Left lobe of liver (tissue), 2 donors: ENCODE measurements at places on chromosomes 4 and X.
A peak's percentile ranks its signal among the peaks of the same experiment; 100 is the strongest.

DNA sequence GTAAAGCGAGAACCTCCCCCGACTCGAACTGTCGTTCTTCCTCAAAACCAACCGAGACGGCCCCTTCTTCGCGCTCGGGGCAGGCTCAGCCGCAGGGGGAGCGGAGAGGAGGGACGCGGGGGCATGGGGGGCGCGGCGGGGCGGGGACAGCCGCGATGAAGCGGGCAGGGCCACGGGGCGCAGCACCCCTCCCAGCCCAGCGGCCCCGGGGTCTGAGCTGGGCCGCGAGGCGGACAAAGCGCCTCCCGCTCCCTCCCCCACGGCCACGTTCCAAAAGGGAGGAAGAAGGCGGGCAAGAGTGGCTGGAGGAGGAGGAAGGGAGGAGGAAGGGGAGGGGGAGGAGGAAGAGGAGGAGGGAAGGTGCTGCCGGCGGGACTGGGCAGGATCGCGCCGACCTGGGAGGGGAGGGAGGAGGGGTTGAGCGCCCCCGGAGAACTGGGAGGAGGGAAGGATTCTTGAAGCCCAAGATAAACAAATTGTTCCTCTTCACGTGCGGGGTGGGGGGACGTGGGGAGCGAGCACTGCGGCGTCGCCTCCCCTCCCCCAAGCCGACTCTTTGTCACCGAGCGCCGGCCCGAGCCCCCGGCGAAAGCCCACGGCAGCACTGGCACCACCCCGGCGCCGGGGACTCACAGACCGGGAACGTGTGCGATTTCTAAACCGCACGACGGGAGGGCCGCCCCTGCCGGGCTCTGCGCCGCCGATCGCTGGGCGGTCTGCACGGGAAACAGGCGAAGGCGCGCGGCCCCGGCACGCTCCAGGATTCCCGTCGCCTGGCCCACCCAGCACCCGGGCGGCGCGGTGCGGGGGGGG lies 2.9 kb downstream of the MAML3 start:
- peak; percentile 96 for DNase-seq

DNA sequence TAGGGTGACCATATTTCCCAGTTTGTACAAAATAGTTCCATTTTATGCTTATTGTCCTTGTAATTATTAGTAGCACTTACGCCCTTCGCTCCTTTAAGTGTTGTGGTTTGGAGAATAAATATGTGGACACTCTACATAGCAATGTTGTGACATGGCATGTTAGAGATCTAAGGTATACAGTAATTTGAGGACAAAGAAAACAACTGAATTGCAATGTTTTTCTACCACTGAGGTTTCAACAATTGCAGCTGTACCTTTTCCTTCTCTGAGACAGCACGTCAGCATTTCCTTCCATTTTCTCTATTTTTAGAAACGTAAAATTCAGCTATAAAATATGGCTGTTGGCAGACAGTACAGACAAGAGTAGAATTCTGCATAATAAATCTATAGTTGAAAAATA lies 323.1 kb downstream of the MAPK10 start:
- no peak for DNase-seq

- no peak for DNase-seq
Measured at GRCh38 chrX:63743596-63743995, 41.4 kb downstream of the ARHGEF9 start.

DNA sequence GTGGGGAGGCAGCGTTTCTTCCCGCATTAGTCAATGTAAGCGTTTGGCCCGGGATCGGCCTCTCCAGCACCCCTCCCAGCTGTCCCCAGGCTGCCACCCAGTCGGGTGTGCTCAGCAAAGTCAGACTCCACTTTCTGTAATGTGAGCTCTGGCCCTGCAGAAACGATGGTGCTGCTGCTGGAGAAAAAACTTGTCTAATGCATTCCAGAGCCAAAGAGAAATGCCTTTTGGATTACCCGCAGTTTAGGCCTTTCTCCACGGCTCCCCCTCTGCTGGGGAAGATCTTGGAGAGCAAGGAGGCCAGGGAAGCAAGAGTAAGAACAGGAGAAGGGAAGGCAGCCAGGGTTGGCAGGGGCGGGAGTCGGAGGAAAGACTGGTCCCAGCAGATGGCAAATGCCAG lies 55.2 kb downstream of the ELF4 start:
- no peak for DNase-seq

DNA sequence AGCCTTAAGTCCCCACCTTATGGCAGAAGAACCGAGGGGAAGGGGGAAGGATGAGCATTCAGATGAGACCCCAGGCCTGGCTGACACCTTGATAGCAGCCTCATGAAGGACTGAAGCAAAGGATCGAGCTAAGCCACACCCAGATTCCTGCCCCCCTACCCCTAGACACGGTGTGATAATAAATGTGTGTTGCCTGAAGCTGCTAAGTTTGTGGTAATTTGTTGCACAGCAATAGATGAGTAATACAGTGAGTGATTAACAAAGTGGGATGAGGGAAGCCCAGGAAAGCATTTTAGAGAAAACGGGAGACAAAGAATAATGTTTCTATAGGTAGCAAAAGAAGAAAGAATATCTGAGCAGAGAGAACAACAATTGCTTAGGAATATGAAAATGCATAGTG lies 404.2 kb downstream of the MID1IP1 start:
- DNase-seq = no peak

- DNase-seq = peak; percentile 63
Measured at GRCh38 chr4:118836301-118837120, 585 bp upstream of the SEC24D start.

GRCh38 chr4:2264481-2265041 lies 2.7 kb upstream of the MXD4 start:
- no peak for DNase-seq

DNA sequence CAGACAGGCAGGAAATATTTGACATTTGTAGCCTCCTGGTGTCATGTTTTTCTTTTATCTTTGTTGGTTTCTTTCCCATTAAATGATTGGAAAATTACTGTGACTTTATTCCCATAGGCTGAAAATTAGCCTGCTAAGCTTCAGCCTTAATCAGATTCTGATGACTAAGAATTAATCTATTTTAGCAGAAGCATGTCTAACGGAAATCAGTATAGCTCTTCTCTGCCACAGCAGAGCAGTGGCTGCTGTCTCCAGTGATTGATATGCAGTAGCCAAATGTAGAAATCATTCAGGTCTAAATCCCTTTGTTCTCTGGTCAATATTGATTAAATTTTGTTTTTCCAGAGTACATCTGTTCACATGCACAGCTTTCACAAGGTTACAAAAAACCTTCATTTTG lies 199.3 kb downstream of the GC start:
- no peak for DNase-seq
